ENCODE measurements at places on chromosomes 5 and 9.

DNA sequence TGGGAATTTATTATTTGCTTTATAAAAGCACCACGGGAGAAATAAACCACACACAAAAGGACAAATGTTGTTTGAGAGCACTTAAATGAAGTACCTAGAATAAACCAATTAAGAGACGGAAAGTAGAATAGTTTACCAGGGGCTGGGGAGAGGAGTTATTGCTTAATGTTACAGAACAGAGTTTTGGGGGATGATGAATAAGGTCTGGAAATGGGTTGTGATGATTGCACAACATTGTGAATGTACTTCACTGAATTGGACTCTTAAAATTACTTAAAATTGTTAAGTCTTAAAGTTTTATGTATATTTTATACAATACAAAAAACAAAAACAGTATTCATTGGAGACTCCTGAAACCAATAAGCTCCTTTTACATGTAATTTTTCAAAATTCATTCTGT lies 1.5 kb downstream of the ZBTB43 start:
- no peak for DNase-seq

DNA sequence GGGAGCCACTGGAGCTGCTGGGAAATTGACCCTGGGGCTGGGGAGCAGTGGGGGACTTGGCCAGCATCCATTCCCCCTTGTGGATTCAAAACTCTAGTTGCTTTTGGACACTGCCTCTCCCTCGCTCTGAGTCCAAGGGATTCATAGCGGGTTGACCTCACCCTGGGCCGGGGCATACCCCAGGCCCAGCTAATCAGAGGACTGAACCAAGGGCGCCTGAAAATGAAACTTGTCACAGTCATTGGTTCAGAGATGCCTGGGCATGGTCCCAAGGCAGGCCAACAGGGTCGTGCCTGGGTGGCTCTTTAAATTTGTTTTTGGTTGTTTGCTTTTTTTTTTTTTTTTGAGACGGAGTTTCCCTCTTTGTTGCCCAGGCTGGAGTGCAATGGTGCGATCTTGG lies 22.6 kb downstream of the STK10 start:
- no peak for DNase-seq

DNA sequence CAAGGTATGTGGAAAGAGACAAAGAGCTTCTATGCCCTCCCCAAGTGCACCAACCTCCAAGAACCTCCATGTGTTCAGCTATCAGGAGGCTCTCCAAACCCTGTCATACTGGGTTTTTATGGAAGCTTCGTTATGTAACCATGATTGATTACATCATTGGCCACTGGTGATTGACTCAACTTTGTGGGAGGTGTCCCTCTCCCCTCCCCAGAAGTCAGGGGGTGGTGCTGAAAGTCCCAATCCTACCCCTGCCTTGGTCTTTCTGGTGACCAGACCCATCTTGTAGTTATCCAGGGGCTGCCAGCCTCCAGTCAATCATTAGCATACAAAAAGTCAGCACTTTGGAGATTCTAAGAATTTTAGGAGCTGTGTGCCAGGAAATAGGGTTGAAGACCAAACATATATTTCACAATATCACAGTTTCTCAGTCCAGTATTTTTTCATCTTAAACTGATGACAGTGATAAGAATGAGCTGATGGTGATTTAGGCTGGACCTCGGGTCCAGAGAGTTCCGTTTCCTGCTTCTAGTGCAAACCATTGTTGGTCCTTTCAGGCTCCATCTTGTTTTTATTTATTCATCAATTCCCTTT lies 27.3 kb upstream of the FANCC start:
- DNase-seq: no peak

GRCh38 chr5:74237571-74238145 lies 402.9 kb downstream of the ENC1 start:
- no peak for DNase-seq

GRCh38 chr9:137441289-137441934 lies at the start of gene ENTPD8:
ENTPD8 (minus strand) TSS chr9:137441357; CDS start chr9:137438285, 3,072 bp downstream.
- no peak for DNase-seq

GRCh38 chr9:90898228-90898627 lies 96.6 kb downstream of the SYK start:
- DNase-seq: no peak

DNA sequence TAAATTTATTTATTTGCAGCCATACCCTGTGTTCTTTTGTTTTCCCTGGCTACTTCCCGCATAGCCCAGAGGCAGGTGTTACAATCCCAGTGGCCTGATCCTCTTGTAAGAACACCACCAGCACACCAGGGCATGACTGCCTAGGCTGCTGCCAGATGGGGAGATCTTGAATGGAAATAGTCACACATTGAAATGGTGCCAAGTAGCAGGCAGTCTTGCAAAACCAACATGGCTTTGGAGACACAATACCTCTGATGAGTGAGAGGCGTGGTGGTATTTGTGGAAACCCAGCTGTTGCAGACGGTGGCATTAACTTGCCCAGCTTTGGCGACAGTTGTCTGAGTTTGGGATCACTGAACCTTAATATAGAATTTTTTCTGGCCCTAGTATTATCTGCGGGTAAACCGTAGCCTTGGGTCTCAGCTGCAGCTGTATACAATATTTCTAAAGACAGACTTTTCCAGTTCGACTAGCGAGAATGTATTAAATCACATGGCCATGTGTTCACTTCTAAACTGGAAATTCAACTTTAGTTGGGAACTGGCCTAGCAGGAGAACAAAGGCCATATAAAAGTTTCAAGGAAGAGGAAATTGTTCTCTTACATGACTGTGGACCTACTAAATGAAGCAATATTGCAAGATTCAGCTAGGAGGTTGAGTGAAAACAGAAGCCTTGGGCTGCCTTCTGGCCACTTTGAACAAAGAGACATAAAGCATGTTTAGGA lies 277.0 kb downstream of the SMARCA2 start:
- DNase-seq: no peak

- DNase-seq: no peak
Measured at GRCh38 chr5:73722231-73722630, 96.2 kb downstream of the ARHGEF28 start.

DNA sequence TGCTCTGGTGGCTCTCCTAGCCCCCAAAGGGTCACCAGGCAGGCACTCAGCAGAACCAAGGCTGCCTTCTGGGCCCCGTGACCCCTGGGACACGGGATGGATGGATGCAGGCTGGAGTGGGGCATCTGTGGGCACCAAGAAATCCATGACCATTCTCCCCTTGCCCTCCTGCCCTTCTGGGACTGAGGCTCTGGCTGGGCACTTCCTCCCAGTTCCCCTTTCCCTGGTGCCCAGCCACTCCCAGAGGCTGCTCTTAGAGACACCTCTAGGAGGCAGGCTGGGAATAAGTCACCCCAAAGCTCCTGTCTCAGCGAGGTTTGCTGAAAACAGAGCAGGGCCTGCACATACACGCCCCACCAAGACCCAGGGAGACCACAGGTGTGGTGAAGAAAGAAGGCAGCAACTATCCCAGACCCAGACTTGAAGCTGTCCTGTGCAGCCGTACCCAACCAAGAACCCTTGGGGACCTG lies 943 bp downstream of the STING1 start:
- DNase-seq: no peak

DNA sequence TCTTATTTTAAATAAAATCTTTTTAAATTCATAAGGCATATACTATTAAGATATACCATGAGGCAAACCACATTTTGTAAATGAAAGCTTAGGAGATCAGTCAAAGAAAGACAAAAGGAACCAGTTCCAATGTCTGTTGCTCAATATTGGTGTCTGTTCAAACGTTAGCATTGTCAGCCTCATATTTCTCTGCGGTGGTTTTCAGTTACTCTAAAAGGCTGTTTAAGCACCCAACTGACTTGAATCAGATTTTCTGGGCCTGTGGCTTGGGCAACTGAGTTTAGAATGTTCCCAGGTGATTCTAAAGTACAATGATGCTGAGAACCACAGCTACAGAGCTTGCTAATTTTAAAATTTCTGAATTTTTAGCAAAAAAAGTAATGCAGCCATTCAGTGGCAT lies 166.3 kb upstream of the KIF2A start:
- DNase-seq: no peak
